Activated T-cell treated with anti-CD3 and anti-CD28 coated beads, Interleukin-2, amount 50 U/mL, for 24 hours (primary cell): ENCODE measurements at places on chromosomes 5 and 9.

- no peaks in the 10 kb centered on the region for H3K36me3 ChIP-seq
- H3K27me3 ChIP-seq = no peaks in the 10 kb centered on the region
- H3K27ac ChIP-seq = no peak overlapping the region
- no peaks in the 10 kb centered on the region for H3K4me1 ChIP-seq
- no peak for DNase-seq
These were observed 659.0 kb downstream of the ANXA1 start for GRCh38 chr9:73810585-73811215.

DNA sequence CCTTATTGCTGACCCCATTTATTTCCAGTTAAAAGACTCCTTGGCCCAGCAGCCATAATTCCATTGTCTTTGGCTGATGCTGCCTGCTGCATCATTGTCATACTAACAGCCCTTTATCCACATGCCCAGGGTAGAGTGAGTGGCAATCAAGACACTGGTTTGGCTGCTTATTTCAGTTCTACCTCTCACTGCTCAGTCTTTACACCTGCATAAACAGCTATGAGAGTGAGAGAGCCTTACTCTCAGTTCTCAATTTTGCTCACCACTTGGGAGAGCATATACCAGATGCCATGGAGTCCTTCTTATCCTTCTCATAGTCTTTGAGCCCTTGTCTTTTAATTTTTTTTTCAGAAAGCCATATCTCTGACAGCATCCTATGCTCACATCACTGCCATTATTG lies 596.9 kb upstream of the CYLC2 start:
- H3K27ac ChIP-seq = no peak overlapping the region
- no peaks in the 10 kb centered on the region for H3K4me1 ChIP-seq
- H3K36me3 ChIP-seq = no peaks in the 10 kb centered on the region
- no peak overlapping the region for H3K4me3 ChIP-seq
- DNase-seq = no peak

DNA sequence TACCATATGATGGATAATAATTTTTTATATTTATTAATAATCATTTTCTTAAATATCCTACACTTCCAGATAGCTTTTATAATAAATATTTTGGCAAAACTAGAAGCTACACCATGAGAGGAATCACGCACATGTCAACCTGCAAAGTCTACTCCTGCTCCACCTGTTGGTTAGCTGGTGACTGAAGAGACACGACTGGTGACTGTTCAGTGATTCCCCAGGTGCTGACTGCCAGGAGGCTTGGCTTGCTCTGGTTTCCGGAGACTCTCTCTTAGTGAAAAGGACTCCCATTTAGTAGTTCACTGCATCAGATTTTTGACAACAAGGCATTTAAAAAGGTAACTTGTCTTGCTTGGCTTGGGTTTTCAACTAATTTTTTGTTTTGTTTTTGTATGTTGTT lies 20.9 kb downstream of the GZMA start:
- no peak for DNase-seq
- H3K27ac ChIP-seq = no peak overlapping the region
- H3K4me3 ChIP-seq = no peak overlapping the region
- H3K4me1 ChIP-seq = no peaks in the 10 kb centered on the region
- no peaks in the 10 kb centered on the region for H3K27me3 ChIP-seq
- no peaks in the 10 kb centered on the region for H3K36me3 ChIP-seq

- peaks cover 21% of the 10 kb centered on the region for H3K27me3 ChIP-seq
- no peaks in the 10 kb centered on the region for H3K36me3 ChIP-seq
- H3K4me3 ChIP-seq = no peak overlapping the region
- H3K4me1 ChIP-seq = no peaks in the 10 kb centered on the region
- no peak overlapping the region for H3K27ac ChIP-seq
These were observed 234.9 kb upstream of the ACTBL2 start for GRCh38 chr5:57717555-57717954.

GRCh38 chr9:107358986-107359385 lies 75.9 kb downstream of the RAD23B start:
- H3K4me1 ChIP-seq = peaks cover 3% of the 10 kb centered on the region
- no peak for DNase-seq
- peaks cover 11% of the 10 kb centered on the region for H3K27me3 ChIP-seq
- no peak overlapping the region for H3K27ac ChIP-seq

DNA sequence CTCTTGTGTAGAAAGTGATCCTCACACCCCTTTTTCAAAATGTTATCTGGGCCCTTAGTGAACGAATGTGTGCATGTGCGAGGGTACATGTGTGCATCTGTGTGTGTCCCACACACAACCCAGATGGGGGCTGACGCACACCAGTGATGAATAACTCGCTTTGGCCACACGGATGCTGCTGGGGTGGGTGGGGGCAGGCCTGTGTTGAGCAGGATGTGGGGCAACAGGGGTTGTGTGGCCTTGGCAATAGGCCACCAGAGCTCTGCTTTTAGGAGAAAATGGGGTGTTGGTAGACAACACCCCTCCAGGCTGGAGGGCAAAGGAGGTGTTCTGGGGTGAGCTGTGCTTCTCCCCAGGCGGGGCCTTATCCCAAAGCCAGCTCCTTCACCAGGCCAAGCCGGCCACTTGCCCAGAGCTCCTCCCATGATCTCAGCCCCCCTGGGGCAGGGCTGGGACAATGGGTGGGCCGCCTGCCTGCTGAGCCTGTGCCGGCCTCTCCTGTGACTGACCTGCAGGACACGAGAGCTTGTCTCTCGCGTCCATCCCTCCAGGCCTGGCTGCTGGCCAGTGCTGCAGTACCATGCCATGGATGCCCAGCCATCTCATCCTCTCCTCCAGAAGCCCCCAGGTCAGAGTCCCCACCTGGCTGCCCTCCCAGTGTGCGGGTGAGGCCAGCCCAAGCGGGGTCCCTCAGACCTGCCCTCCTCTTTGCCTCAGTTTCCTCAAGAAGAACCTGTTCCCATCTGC lies 1.7 kb downstream of the DBN1 start:
- H3K27ac ChIP-seq = peak overlapping the region; percentile 84
- peak overlapping the region; percentile 78 for H3K4me3 ChIP-seq
- H3K4me1 ChIP-seq = peaks cover 45% of the 10 kb centered on the region
- H3K27me3 ChIP-seq = peaks cover 5% of the 10 kb centered on the region

DNA sequence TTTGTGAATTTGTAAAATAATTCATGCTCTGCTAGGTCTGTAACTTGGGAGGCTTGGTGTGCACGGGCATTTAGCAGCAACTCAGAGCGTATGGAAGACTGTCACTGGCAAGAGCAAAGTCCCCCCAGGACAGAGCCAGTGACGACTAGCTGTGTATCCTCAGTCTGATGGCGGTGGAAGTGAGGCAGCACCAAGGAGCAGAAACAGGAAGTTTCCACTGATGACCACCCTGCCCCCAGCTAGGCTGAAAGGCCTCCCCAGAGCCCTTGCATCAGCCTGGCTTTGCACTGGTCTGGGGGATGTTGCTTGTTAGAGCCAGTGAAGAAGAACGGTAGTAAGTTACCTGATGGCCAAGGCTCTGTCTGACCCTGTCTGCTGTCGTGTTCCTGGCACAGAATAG lies 66.8 kb upstream of the ABL1 start:
- H3K4me3 ChIP-seq = no peak overlapping the region
- peak overlapping the region; percentile 11 for H3K27ac ChIP-seq
- no peaks in the 10 kb centered on the region for H3K27me3 ChIP-seq
- H3K4me1 ChIP-seq = peaks cover 47% of the 10 kb centered on the region
- no peak for DNase-seq
- no peaks in the 10 kb centered on the region for H3K36me3 ChIP-seq
